ENCODE measurements at places on chromosomes 5 and 9. TPM values are rescaled to one million over a fixed set of nuclear protein-coding genes. Genes with fewer than 3 reads are reported as not detected.

- no peak for DNase-seq
These were observed 414.5 kb downstream of the MAN2A1 start for GRCh38 chr5:110104060-110104725.

Gene CYFIP2
- 24.7 TPM for total RNA-seq

Gene ALDH1A1
- not detected for total RNA-seq

Gene UBE2D2
- total RNA-seq: 120 TPM

DNA sequence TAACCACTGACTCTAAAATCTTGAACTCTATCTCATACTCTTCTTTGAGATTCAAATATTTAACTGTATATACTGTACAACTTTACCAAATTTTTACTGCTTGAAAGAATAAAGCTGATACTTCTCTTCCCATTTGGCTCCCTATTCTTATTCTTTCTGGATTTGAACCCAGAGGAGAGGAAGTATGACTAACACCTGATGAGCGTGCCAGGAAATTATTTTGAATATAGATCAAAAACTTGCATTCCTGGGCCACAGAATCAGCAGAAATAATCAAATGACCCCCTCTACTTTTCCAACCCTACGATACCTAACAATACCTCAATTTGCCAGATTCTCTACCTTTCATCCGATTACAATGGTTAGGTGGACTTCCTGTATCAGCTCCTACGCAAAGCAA, 285.8 kb downstream of the ISL1 start:
- no peak for DNase-seq

- no peak for DNase-seq
These were observed 128.9 kb downstream of the ERCC6L2 start for GRCh38 chr9:96004379-96004778.

GRCh38 chr5:178429491-178430185, 160.6 kb downstream of the COL23A1 start:
- no peak for DNase-seq

DNA sequence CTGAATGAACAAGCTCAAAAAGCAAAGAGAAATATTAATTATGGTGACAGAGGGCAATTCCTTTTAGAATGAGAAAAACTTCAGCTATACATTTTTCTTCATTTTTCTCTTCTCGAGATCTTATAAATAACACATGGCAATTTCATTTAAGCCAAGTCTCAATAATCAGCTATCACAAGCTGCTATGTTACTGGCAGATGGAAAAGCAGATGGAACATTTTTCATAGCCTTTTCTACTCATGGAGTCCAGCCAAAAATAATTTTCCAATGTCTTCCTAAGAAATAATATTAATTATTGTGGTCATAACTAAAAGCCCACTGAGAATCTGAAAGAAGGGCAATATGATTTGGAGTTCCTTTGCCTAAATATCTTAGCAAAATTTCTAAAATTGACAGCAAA, 35.6 kb downstream of the SKIC3 start:
- DNase-seq: no peak

Gene FOXD4L6
- total RNA-seq: not detected

DNA sequence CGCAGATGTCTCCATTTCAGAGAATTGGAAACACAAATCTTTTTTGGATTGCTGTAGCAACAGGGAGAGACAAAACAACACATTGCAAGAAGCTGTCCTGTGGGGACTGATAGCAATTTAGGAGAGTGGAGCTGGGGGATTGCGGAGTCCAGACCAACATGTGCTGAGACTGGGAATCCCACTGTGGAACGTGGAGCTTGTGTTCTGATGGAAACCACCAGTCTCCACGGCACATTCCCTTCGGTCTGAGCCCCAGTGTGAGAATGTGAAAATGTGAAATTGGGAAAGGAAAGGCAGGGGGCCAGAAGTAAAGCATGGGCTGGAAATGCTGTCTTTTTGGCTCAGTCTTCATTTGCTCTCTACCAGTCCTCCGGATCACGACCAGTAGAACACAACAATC, 348.8 kb upstream of the TNC start:
- no peak for DNase-seq

DNA sequence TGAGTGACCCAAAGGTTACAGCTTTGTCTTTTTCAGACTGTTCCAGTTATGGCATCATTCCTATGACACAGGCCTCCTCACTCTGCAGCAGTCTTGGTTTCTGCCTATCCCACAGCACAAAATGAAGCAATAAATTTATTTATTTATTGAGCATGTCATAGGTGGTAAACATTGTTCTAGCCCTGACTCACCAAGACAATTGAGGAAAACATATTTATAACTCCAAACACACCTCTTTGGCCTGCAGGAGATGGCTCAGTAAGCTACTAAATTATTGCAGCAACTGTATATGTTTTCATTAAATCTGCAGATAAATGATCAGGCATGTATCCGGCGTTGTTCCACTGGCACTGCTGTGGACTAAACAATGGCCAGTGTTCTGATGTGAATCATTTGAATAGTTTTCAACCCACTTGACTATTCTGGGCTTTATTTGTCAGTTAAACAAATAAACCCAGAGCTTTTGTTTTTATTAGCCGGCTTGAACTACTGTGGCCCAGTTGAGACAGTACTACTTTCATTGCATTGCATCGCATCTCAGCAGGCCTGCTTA, 83.2 kb downstream of the FOXD1 start:
- peak; percentile 84 for DNase-seq

Gene PROB1
- 0.17 TPM for total RNA-seq

DNA sequence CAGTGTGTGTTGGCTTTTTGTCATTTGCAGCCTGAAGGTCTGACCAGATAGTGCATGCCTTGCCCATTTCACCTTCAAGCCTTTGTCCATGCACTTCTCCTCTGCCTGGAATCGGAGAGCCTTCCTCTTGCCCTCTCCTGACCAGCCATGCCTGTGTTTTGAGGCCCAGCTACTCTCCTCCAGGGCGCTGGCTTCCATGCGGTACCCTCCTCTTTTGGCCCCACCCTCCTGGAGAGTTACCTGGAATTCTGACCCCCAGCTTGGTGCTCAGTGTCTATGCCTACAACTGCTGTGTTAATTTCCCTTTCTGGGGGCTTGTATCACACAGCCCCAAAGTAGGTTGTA, 52.5 kb downstream of the CXXC5 start:
- DNase-seq: no peak

DNA sequence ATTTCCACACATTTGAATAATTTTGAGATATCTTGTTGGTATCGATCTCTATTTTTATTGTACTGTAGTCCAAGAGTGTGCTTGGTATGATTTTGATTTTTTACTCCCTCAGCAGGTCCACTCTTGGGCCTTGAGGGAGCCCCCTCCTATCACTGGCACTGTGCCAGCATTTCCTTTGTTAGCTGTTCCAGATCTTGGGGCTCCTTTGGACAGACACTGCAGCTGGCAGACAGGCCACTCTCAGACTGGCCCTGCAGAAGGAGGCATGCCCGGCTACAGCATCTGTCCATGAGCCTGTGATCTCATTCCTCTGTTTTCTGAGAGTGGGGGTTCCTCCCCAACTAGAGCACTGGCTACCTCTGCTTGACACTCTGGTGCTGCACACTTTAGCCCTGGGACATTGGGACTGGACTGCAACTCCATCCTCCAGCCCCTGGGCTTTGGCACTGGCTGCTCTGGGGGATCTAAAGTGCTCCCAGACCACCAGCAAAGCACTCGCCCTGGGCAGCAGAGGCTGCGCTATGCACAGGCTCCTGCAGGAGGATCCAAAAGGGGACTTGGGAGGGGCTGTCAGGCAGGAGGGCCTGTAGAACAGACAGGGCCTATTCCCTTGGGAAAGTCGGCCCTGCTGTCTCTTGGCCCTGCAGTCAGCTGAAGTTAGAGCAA, 271.3 kb upstream of the DMAC1 start:
- no peak for DNase-seq

- peak; percentile 1 for DNase-seq
These were observed 348.4 kb upstream of the FTMT start for GRCh38 chr5:121503111-121503840.

GRCh38 chr9:112496074-112496722, 9.6 kb downstream of the KIAA1958 start:
- DNase-seq: no peak

DNA sequence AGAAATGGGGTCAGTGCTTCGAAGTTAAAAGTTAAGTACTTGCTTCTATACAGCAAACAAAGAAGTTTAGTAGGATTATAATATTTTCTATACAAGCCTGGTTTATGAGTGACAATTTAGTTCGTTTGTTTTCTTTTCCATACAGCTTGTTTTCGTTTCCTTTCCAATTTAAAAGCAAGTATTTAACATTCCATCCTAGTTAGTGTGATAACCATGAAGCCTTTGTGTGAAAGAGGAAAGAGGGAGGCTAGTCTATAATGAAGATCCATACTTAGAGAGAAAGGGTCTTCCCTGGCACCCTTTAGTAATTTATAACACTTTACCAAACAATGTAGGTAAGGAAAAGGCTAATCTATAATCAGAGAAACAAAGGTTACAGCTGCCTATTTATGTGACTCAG, 51.0 kb downstream of the SLC1A1 start:
- DNase-seq: no peak

DNA sequence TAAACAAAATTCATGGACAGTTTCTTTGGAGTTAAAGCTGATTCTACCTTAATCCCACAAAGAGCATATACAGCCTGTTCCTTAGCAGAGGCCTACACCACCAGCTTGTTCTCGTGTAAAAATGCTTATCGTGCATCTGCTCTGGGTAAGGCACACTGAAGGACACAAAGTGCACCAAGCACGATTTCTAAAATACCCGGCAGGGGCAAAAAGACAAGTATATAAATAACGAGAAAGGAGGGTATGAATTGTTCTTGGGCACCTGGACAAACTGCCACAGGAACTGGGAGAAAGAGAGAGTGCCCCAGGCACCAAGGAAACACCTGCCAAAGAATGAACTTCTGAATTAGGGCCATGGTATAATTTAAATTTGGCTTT, 25.3 kb downstream of the NSUN2 start:
- DNase-seq: no peak

DNA sequence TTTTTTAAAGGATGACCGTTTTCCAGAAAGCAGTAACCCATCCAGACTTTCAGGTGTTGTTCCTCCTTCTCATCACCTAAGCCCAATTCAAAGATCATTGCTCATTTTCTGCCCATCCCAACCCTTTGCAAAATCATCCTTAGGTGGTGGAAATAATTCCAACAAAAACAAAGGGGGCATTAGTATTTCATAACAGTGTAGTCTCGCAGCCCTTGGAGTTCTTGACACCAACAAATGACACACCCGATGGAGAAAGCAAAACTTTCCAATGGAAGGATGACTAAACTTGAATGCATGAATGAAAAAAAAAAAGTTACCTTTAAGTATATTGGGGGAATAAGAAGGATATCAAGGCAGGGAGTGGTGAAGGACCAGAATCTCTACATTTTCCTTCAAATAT, 117.0 kb downstream of the PAPPA start:
- DNase-seq: no peak

Gene SLC31A2
- 10.2 TPM for total RNA-seq

DNA sequence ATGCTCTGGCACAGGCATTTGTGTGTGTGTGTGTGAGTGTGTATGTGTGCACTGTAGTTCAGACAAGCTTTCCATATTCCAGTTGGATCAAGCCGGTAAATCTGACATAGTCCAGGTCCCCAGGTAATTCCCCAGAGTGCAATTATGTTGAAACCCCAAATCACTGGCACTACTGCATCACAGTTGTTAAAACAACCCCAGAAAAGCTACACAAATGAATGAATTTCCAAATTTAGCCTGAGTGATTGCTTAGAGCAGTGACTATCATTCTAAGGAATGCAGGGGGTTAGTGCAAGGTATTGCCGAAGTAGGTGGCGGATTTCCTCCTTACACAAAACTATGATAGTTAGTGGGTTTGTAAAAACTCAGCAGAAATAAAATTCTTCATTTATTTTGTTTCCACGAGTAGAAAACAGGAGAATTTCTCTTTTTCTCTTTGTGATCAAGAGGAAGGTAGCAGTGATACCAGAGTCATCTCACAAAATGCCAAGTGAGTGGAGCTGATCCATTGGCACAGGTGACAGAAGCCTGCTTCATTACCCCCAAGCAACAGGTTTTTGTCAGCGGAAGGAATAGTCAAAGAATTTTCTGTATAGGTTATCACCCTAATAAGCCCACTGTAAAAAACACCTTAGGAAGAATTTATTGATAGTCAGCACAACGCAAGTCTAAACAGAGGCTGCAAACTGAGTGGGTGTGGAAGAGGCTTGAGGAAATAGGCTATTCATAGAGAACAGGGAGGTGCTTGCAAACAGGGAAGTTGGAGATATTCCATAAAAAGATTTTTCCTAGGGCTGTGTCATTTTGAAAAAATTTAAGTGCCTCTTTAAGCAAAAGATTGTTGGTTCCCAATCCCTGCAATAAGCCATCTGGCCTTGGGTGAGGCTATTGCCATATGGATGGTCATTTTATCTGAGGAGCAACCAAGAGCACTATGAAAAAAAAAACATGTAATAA, 385.1 kb downstream of the CHSY3 start:
- peak; percentile 66 for DNase-seq

DNA sequence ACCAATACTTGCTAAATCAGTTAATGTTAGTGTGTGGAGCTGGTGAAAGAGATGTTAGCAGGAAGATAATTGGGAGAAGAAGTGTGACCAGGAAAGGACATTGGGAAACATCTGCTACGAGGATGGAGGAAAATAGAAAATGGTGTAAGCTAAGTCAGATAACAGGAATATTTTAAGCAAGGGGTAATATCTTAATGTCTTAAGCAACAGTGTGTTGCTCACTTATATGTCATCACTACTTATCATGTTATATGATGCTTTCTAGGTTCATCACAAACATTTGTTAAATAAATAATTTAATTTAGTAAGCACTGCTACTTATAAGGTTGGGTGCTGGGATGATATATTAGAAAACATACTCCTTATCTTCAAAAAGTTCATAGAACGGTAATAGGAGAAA, 326.1 kb downstream of the EDIL3 start:
- no peak for DNase-seq

DNA sequence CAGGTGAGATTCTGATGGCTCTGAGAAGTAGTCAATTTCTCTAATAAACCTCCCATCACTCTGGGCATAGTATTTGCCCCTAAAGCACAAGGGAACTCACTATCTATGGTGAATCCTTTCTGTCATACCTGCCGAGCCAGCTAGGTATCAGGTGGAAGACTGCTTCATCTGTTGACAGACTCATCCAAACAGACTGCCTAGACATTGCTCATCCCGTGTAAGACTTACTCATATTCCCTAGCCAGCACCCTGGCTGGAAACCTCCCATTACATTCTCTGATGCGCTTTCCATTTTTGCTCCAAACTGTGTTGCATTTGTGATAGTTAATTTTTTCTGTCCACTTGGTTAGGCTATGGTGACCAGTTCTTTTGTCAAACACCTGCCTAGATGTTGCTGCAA, 595.9 kb downstream of the DNAH5 start:
- no peak for DNase-seq

All from A172 (cell line).